ENCODE measurements at places on chromosomes 5 and 9. TPM values are rescaled to one million over a fixed set of nuclear protein-coding genes. Genes with fewer than 3 reads are reported as not detected.

ZNF346 gene
- total RNA-seq, result 31.6 TPM

CERCAM gene
- total RNA-seq, result 0.86 TPM

MYO10 gene
- total RNA-seq, result 0.41 TPM

FOXD4L3 gene
- not detected for total RNA-seq

SLC9A3 gene
- 3.0 TPM for total RNA-seq

- no peak for DNase-seq
These were observed 134.3 kb downstream of the CDH18 start for GRCh38 chr5:19853616-19854240.

DNA sequence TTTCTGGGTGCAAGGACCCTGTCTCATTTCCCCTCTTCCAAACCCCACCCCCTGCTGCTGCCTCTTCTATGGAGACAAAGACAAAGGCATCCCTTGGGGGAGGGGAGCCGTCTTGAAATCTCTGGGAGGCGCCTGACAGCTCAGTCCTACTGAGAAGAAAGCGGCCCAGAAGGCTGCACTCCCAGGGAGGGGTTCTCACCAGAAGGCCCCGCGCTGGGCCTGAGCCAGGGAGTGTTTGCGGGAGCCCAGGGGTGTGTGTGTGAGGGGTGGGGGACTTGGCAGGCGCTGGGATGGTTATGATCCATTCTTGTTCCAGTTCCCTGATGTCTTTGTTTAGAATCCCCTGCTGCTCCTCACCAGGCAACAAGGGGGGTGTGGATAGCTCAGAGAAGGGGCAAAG, 45.7 kb upstream of the ALDH1B1 start:
- no peak for DNase-seq

GRCh38 chr5:149836451-149837139, 106.5 kb downstream of the PPARGC1B start:
- DNase-seq, result no peak

DNA sequence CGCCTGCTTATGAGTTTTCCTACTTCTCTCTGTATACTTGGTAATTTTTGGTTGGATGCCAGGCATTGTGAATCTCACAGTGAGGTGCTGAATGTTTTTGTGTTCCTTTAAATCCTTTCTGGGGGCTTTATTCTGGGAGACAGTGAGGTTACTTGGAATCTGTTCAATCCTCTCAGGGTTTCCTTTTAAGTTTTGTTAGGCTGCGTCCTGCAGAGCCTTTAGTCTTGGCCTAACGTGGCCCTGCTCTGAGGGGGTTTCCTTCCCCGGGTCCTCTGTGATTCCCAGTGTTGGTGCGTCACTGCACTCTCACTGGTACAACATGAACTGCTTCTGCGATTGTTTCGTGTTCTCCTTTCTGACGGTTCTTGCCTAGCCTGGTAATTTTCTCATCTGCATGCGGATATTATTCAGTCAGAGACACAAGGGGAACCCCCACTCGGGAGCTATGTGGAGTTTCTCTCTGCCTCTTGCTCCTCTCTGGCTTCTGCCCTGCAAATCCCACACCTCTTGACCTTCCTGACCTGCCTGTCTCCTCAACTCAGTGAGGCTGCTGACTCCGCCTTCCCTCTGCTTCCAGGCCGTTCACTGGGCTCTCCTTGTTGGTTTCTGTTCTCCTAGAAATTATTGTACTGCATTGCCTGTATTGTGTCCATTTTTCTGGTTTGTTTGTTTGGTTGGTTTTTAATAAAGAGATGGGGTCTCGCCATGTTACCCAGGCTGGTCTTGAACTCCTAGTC, 128.1 kb downstream of the DAB2IP start:
- DNase-seq, result no peak

DNA sequence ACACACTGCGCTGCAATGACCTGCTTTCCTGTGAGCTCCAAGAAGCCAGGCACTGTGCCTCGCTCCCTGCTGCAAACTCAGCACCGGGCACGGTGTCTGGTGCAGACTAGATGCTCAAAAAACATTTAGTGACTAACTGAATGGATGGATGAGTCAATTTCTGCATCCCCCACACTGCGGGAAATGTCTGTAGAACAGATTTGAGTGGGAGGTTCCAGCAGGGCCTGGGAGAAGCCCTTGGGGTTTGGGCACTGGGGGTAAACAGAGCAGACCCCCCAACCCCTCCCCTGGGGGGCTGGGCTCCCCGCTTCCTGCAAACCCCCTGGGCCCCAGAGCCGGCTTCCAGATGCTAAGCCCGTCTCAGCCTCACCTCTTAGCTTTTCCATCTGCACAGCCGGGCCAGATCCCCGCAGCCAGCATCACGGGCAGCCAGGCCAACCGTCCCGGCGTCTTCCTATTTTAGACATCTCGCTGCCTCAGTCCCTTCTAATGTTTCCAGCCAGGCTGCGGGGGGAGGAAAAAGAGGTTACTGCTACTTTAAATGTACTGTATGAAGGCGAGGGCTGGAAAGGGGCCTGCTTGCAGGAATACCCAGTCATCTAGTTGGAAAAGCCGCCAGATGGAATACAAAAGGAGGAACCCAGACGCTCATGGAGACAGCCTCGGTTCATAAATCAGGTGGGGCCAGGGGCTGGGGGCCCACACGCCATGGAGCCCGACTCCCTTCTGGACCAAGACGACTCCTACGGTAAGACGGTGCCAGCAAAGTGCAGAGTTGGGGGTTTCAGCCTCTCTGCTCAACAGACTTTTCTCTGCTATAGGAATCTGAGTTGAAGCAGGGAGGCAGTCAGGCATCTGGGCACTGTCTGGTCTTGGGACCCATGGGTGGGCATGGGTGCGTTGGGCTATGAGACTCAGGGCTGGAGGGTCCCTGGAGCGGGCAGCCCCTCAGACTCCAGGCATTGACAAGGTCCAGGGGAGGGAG, 67.1 kb upstream of the GGTA1 start:
- DNase-seq, result no peak

DNA sequence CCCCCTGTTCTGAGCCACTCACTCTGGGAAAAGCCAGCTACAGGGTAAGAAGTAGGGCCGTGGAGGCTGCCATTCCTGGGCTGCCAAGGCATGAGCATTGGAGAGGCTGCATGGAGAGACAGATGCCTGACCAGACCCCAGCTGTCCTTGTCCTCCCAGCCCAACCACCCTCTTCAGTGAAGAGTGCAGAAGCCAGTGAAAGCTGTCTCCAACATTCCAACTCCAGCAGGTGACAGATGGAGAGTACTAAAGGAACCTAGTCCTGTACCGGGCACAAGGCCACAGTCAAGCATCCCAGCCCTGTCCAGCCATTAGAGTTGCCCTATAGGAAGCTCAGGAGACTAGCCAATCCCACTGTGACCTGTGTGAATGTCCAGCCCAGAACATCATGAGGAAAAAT, 165.1 kb downstream of the DIRAS2 start:
- no peak for DNase-seq

GRCh38 chr5:15014809-15015208, 143.2 kb upstream of the ANKH start:
- DNase-seq, result no peak

- DNase-seq, result no peak
These were observed 170.2 kb upstream of the HMHB1 start for GRCh38 chr5:143641549-143642355.

DNA sequence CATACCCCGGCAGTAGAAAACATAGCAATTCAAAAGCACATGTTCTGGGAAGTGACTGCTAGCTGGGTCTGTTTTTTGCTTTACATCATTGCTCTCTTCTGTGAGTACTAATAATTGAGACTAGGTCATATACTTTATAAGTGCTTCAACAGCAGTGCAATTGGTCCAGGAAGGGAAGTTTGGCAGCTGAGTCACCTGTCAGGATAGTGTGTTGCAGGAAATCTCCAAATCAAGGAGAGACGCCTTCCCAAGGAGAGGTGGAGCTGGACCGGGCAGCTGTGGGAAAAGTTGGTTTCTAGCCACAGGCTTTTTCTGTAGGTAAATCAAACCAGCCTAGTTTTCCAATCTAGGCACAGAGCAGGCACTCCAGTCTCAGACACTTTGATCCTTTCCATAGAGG, 330.1 kb downstream of the ENC1 start:
- no peak for DNase-seq

- DNase-seq, result no peak
These were observed 134.8 kb upstream of the PPP1R2B start for GRCh38 chr5:156715287-156715686.

Data from activated T-helper 1 cell treated with anti-CD3 and anti-CD28 coated beads, Interleukin-12 subunit alpha, Interleukin-12 subunit beta, Interleukin-2, Interleukin-4 antibody, amounts not matched to agents 30 ng/mL and 10 ng/mL and 1 ng/mL, durations not matched to agents 14 hours and 24 hours and 36 hours (primary cell).